ENCODE measurements at places on chromosomes 4 and X.

DNA sequence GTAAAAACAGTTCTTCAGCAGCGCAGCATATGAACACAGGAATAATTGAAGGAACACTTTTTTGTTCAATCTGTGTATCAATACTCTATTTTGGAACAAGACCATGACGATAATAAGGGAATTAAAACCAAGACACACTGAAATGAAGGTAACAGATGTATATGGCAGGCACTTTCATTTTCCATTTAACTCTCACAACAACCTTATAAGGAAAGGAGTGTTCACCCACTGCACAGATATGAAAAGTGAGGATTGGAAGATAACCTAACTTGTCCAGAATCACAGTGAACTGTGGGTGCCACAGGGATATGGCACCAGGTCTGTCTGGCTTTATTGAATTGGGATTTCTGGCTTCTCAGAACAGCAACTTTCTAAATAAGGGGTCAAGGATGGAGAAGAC, 153.3 kb downstream of the MID1IP1 start:
- no peak for DNase-seq

- no peak for DNase-seq
These were observed 109.6 kb upstream of the FTHL17 start for GRCh38 chrX:31181377-31182000.

- DNase-seq: no peak
These were observed 10.3 kb downstream of the ATP5ME start for GRCh38 chr4:663438-664428.

DNA sequence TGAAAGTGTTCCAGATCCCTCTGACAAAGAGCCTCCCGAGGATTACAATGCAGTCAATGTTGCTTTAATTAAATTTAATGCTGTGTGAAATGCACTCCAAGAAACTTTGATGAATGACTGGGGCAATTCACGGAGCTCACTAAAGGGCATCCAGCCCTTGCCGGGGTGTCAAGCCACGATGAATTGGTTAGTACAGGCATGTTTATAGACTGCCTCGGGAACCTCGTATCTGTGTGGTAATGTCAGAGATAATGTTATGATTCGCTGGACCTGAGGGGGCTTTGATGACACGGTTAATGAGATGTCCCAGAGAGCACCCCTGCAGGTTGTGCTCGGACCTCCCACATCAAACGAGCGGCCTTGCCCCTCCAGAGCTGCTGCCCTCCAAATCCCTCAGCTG, 428.8 kb downstream of the NKX6-1 start:
- DNase-seq: no peak

DNA sequence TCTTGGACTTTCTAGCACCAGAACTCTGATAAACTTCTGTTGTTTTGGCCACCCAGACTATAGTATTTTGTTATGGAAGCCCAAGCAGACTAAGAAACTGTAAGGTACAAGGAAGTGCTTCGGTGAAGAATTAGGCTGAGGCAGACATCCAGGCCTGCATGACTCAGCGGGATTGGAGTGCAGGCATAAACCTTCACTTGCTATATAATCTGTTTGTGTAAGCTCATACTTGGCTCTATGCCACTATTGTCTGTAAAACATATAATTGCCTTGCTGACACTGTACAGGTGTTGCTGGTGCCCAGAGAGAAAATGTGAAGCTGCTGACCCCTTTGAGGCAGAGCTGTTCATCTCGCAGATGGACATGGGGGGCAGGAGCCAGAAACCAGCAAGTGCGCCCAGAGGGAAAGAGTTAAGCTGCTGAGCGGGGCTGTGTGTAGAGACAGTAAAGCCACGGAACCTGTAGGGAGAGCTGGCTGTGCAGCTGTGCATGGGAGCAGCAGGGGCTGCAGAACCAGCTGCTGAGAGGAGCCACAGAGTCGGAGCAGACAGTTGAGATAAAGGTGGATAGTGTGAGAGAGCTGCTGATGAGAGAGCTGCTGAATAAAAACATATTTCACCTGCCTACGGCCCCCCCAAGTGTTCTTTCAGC, 96.2 kb downstream of the RBM46 start:
- no peak for DNase-seq

- DNase-seq: no peak
These were observed 2371.8 kb downstream of the PCDH7 start for GRCh38 chr4:33091961-33092360.

DNA sequence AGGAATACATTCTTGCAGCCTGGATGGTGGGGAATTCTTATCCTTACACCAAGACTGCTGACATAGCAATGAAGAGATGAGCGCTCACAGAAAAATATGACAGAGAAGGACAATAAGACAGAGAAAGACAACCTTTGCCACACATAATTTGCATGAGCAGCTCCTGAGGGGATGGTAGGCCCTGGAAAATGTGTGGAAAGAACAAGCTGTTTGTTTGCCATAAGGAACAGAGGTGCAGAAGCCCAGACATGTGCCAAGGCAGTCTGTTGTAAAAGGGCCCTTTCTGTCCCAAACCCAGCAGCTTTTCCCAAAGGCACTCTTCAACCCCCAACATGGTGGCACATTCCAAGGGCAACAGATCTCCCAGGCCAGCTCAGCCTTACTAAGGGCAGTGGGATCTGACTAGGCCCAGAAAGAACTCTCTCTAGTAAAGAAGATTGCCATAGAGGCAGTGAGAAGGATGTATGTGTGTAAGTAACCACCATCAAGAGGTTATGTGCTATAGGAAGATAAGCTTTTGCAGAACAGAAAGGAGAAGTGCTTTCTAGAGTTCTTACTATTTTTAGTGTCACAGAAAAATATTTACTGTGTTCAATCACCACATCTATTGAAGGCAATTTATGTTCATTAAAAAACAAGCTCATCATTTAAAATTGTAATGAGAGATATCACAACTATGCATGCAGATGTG, 287.0 kb upstream of the RASGEF1B start:
- DNase-seq: no peak

DNA sequence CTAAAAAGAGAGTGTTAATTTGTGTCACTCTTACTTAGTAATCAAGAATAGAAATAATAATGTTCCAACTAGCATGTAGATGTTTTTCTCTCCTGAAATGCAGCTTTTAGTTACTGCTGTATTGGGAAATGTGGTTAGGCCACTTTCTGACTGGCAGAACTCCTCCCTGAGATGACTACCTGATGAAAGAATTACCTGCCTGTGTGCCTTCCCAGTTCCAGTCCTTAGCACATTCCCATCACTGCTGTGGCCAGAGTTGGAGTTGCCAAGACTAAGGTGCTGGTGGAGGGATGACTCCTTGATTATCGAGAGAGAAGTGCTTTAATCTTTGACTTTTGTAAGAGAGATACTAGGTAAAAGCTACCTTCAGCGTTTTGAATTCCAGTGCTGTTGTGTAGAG, 9.5 kb downstream of the GAB1 start:
- no peak for DNase-seq

GRCh38 chr4:92059615-92060014, 244.2 kb upstream of the GRID2 start:
- no peak for DNase-seq

DNA sequence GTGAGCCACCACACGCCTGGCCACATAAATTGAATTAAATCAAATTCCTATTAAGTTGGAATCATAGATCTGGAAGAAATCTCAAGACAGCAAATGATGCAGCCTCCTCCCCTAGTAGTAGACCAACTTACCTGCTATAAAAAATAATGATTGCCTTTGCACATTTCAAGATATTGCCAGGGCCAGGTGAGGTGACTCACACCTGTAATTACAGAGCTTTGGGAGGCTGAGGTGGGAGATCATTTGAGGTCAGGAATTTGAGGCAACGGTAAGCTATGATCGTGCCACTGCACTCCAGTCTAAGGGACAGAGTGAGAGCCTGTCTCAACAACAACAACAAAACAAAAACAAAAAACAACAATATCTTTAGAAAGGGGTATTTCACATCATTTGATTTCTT, 17.0 kb upstream of the WWC2 start:
- no peak for DNase-seq

DNA sequence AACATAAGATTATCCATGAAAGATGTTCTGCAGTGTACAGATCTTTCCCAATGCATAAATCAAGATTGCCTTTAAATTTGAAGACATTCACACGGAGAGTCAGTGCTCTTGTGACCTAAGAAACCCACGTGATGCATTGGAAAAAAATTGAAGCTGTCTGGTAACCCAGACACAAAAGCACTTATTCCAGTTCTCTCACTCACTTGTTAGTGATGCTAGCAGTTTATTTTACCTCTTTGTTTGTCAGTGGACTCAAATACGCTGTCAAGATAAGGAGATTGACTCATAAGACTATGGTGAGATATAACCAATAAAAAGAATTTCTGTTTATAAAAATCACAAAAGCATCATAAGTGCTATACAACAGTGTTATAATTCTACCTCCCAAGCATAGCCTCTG, 245.8 kb upstream of the SMIM31 start:
- no peak for DNase-seq

DNA sequence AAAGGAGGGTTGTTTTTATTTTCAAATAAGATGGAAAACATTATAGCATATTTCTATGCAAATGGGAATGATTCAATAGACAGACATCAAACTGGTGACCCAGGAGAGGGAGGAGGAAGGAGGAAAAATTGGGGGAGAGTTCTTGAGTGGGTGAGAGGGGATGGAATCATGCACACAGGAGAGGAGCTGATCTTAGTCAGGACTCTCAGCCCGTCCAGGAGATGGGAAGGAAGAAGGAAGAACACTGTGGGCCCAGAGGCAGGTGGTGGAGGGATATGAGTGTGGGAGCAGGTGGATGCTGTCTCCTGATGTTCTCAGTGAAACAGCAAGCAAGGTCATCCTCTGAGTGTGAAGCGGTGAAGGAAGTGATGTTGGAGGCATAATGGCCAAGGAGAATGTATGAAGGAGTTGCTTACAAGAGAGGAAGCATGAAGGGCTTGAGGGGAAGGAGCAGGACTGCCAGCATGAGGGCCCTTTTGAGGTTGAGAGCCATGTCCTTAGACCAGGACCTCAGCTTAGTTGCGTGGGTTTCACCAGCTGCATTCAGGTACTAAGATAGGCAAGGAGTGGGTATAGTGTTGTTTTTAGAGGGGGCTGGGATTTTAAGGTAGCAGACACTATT, 161.7 kb upstream of the NAP1L5 start:
- no peak for DNase-seq

DNA sequence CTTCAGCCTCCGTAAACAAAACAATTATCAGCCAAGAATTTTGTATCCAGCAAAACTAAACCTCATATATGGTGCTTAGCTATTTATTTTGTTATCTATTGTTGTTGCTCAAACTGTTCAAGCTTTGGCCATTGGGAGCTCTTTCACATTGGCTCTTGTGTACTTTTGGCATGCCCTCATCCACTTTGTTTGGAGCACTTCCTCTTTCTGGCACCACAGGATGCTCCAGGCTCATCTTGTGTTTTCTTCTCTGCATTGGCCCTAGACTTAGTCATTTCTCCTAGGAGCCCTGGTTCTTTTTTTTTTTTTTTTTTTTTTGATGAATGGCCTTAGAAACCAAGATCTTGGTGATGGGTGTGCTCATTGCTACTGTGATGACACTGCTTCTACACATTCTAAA, 74.5 kb downstream of the DIPK2B start:
- DNase-seq: no peak

GRCh38 chr4:20359692-20360091, 108.0 kb downstream of the SLIT2 start:
- no peak for DNase-seq

DNA sequence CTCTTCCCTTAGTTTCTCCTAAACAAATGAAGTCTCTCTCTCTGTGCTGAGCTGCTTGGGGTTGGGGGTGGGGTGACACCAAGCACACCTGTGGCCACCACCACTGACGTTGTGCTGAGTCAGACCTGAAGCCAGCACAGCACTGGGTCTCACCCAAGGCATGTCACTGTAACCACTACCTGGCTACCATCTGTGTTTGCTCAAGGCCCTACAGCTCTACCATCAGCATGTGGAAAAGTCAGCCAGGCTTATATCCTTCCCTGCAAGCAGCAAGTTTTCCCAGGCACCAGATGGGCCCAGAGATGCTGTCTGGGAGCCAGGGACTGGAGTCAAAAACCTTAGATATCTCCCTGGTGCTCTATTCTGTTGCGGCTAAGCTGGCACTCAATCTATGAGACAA, 6.9 kb downstream of the CXCL10 start:
- no peak for DNase-seq

- DNase-seq: no peak
These were observed 19.8 kb downstream of the GAB1 start for GRCh38 chr4:143356493-143356892.

- no peak for DNase-seq
These were observed 257.6 kb downstream of the BCOR start for GRCh38 chrX:39840133-39840532.

DNA sequence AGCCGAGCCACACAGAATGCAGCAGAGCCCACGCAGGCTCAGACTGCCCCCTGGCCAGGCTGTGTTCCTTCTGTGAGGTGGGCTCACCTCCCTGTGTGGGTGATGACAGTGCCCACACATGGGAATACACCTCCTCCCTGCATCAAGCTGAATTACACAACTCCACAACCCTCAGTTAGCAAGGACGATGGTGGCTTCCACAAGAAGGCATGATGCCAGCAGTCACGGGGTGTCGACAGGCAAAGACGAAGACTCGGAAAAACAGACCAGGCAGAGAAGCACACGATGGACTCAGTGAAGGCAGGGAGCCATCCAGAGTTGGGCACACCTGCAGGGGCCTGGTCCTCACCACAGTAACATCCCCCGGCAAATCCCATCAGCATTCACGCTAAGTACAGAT, 12.1 kb downstream of the LETM1 start:
- no peak for DNase-seq

DNA sequence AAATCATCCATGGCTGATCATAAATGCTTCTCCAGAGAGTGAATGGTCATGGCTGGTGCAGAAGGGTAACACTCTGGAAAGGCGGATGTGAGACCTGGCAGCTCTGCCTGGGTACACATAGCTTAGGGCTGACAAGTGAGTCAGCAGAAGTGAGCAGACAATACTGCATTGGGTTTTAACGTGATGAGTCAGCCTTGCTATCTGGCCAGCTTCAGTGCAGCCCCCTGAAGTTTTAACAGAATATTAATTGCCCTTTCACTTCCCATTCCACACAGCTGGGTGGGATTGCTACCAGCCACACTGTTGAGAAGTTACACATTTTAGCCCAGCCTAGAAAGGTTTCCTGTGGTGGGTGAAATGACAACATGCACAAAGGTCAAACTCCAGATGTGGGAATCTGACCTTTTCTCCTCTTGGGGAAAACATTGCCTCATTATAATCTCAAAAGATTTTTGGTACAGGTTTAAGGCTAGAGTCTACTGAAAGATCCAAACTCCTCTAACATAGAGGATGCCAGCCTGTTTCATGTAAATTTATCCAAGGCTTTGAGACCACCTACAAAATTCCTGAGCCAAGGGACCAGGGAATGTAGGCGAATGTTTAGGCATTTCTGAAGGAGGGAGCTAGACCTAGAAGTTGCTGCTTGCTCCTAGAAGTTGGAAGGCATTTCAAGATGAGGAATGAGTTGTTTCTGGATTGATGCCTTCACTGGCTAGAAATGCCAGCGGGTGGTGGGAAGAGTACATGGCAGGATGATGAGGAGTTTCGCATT, 230.3 kb upstream of the PGRMC2 start:
- DNase-seq: no peak

DNA sequence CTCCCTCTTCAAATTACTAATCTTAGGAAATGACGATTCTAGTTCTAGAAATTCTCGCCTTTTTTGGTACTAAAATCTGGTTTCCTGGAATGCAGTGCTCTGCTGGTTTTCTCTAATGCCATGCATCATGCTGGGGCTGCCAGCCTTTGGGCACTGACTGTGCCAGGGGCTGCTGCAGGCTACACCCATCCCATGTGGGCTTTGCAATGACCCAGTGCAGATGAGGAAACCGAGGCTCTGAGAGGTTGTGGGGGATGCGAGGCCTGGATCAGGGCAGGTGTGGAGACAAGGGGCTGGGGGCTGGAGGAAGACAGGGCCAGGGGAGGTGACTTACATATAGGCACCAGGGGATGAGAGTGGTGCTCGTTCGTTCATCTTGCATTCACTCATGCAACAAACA, 95.3 kb downstream of the HMX1 start:
- DNase-seq: no peak
